ENCODE measurements at places on chromosomes 6 and 20. TPM values are rescaled to one million over a fixed set of nuclear protein-coding genes. Genes with fewer than 3 reads are reported as not detected.

DNA sequence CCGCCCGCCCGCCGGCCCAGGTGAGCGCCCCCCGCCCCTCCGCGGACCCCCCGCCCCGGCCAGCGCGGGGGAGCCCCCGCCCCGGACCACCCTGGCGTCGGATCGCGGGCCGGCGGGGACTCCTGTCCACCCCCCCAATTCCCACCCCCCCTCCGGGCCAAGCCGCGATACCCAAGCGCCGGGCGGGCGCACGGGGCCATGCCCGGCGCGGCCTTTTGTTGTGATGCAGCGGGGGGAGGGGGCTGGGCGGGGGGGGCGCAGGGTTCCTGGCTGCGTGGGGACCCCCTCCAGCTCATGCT, 245 bp downstream of the SRC start:
- DNase-seq = no peak

DNA sequence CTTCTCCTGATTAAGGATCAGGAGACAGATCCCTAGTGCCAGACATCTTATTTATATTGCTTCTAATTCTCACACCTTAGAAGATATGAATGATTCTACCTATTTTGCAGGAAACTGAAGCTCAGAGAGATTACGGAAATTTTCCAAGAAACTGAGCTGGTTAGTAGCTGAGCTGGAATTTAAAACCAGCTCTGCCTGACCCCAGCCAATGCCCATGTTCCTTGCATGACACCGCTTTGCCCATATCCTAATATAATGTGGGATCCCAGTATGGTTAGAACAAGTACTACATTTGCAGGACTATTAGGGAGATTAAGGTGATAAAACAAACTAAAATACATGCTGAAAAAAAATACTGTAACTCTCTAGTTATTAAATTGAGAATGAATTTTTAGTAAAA, 1.9 kb downstream of the TMEM30A start:
- no peak for DNase-seq

DNA sequence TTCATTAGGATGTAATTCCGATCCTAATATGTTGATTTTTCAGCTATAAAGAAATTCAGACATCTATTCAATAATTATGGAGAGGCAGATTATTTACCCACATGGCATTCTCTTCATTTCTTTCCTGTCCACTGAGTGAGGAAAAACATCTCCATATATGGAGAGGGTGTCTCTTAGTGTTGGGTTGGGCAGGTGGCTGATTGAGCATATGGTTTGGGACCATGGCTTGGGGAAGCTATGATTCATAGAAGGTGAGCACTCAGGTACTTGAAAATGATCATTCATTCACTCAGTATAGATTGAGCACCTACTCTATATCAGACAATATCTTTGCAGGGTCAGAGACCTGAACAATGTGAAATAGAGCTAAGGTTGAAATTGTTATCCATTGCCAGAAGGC, 41.3 kb upstream of the IL20RA start:
- no peak for DNase-seq

Gene GHRH
- total RNA-seq = not detected

Gene HLA-F
- total RNA-seq = 87.0 TPM

Gene BTN3A1
- 12.3 TPM for total RNA-seq

Gene SMLR1
- total RNA-seq = not detected

Gene FILIP1
- 12.2 TPM for total RNA-seq
